ENCODE measurements at places on chromosomes 13 and 19.

DNA sequence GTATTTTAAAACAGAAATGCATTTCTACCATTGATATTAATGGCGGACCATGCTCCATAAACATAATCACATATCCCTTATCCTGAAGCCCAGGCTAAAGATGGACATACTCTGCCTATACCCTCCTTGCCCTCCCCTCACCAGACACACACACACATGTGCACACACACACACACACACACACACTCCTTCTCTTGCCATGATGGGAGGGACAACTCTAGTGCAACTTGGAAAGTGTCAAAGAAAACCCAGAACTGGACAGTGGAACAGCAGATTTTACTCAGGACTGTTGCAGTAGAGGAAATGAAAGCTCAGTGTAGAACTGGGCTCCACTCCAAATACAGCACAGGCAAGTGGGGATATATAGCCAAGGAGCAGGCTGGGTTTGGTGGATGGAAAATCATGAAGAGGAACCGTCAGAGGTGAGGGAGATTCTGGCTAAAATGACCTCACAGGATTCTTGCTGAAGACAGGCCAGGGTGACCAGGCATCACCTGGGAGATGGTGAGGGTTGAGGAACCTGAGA is 40.8 kb downstream of the TNFRSF19 start:
- DNase-seq = no peak

DNA sequence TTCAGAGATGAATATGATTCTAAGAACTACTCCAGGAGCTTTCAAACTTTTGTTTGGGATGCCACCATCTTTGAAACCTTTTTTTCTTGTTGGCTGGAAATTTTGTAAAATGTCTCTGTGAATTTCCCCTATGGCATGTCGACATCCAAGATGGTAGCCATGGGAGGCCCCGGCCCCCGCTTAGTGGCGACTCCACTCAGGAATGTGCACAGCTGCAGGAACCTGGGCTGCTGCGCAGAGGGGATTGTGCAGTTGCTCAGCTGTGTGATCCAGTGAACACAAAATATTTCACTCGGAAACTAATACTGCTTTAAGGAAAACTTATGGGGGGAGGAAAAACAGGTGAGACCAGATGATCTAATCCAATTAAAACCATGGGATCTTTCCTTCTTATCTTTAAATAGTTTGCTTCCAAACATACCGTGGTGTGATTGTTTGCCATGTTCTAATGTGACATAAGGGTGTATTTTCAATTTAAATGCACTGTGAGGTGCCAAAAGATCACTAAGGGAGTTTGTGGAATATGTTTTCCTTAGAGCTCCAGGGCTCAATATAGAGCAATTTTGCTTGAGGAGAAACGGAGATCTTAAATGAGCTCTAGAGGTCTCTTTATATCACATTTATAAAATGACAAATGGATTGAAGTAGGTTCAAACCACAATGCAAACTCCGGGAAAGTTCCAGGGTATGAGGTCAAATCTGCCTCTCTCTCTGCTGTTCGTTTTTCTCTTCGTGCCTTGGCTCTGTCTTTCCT is 497.7 kb downstream of the FGF9 start:
- DNase-seq = no peak

- DNase-seq = peak; percentile 19
Observed at GRCh38 chr19:17902701-17903100, 30.1 kb upstream of the CCDC124 start.

DNA sequence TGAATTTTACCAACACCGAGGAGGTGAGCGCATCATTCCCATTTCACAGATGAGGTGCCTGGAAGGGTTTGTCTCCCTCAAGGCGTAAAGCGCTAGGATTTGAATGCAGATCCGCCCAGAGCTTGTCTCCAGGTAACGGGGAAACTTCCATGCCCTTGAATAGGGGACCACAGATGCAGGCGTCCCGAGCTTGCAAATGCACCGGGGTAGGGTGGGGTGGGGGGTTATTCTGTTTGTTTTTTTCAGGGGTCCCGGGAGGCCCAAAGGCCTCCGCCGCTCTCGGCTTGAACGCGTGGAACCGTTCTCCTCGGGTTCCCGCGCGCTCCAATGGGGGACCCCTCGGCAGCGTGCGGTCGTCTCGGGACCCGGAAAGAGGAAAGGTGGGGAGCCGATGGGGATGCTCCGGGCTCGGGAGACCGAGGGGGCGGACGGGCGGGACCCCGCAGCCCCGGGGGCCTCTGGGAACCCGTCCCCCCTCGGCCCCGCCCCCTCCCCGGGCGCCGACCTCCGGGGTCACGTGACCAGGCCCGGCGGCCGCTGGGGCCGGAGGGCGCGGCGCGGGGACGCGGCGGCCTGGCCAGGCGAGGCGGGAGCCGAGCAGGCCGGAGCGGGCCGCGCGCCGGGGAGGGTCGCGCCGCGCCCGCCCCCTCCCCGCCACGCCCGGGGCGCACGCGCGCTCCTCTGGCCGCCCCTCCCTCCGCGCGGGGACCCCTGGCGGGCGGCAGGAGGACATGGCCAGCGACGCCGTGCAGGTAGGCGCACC is at the start of gene PKN1:
Gene PKN1 (plus strand): TSS at position 516 of the 763 bp plus-strand sequence. CDS start 216 bp downstream, at position 732.
- no peak for DNase-seq

GRCh38 chr19:19540064-19540714 is 2.1 kb downstream of the CILP2 start:
- peak; percentile 57 for DNase-seq

- DNase-seq = no peak
Observed at GRCh38 chr13:27504868-27505194, 54.5 kb upstream of the MTIF3 start.

- DNase-seq = no peak
Observed at GRCh38 chr19:3146677-3147100, 10.9 kb downstream of the GNA15 start.

- peak; percentile 85 for DNase-seq
Observed at GRCh38 chr19:9586764-9587163, 2.5 kb upstream of the ZNF121 start.

DNA sequence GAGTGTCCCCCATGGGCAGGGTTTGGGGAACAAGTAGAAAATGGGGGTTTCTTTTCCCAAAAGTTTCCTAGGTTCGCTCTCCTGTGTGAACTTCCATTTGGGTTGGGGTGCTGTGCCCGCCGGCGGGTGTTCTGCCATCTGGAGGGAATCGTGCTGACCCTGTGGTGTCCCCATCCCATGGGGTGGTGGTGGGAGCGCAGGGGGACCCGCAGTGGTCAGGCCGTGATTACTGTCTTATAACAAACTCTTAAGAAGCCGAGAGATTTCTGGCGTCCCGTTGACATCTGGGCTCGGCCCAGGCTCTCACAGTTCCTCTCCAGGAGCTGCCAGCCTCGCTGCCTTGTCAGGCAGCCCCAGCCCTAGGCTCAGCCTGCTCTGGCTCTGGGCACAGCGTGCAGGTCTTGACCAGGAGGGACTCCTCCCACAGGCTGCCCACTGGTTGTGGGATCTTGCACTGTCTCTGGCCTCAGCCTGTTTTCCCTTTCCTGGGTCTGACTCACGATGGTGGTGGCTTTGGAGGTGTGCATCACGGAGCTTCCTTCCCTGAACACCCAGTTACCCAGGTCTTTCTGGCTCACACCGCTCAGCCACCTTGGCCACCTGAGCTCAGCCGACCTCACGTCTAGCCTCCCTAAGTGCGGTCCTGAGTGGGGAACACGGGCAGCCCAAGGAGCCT is 34.5 kb downstream of the PLEKHJ1 start:
- DNase-seq = no peak

- DNase-seq = no peak
Observed at GRCh38 chr19:7744199-7744786, 3.0 kb downstream of the CD209 start.

- DNase-seq = no peak
Observed at GRCh38 chr19:57668635-57669034, at the start of gene ZSCAN4. Gene ZSCAN4, plus strand, starts transcription at chr19:57668935. Its CDS starts 7,211 bp downstream, at chr19:57676146.
